T1000 (cell line): ENCODE measurements at places on chromosomes 1 and 21.

GRCh38 chr1:115748401-115749150 lies 19.9 kb downstream of the CASQ2 start:
- DNase-seq, result no peak

GRCh38 chr1:220680085-220680687 lies 10.0 kb upstream of the C1orf115 start:
- DNase-seq, result no peak

DNA sequence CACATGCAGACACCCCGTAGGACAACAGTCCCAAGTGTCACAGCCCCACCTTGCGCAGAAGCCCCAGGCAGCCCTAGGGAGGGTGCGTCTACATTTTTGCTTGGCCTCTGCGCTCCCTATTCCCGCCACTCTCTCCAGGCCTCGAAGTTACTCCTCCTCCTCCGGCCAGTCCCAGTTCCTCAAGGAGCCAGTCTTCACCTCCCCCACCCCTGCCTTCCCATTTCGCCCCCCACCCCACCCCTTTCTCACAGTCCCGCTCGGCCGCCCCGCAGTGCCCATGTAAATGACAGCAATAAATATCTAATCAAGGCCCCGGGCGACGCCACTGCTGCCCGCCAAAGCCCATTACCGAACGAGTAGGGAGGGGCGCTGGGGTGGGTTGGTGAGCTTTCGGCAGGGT lies 3.2 kb downstream of the DMBX1 start:
- no peak for DNase-seq

DNA sequence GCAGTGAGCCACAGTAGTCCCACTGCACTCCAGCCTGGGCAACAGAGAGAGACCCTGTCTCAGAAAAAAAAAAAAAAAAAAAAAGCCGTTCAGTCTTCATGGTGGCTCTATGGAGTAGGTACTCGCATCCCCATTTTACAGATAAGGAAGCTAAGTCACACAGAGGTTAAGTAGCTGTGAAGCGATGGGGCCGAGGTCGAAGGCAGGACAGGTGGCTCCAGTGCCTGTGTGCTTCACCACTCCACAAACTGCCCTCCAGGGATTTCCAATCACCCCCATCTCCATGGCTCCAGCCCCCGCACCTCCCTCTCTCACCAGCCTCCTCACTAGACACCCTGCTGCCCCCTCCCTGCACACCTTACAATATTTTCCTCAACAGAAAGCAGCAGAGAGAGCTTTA lies 61.9 kb downstream of the SYF2 start:
- DNase-seq, result no peak

- no peak for DNase-seq
These were observed 374.9 kb upstream of the CAMK1G start for GRCh38 chr1:209208648-209209047.

DNA sequence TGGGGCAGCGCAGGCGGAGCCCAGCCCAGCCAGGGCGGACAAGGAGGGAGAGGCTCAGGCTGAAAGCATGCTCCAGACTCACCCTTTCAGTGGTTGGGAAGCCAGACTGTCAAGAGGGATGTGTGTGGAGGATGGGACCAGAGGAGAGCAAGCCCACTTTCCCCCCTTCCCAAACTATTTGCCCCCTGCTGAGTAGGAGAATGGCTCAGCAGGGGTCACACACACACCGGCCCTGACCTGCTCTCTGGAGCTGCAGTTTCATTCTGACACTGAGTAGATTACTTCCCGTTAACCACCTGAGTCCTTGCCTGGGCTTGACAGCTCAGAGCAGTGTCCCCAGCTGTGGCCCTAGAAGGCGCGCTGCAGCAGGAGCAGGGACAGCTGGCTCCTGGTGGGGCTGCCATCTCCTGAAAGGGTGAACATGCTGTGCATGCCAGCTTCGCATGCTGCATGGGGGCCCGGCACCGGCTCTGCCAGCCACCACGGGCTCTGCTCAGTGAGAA lies 51.6 kb upstream of the CNTN2 start:
- DNase-seq, result no peak

GRCh38 chr1:90402893-90403849 lies 313.9 kb downstream of the BARHL2 start:
- peak; percentile 85 for DNase-seq

GRCh38 chr1:197181982-197182381 lies 35.5 kb upstream of the ASPM start:
- DNase-seq, result no peak

DNA sequence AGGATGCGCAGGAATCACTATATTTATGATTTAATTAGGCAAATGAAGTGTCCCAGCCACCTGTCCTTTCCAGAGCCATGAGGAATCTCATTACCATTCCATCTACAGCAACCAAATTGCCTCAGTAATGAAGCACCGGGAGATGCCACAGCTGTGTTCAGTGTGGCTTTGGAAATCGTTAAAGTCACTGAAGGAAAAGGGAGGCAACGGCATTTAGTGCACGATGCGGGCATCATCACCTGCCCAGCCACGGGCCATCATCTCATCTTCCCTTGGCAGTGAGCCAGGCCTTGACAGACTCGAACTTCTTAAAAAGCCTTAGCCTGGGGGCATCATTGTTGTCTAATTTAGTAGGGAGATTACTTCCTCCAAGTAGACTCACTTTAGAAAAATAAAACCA lies 67.8 kb downstream of the CNIH3 start:
- no peak for DNase-seq
